T-helper 1 cell (primary cell): ENCODE measurements at places on chromosomes 11 and 22.

GRCh38 chr11:131906963-131907362, 536.5 kb downstream of the NTM start:
- DNase-seq = no peak

DNA sequence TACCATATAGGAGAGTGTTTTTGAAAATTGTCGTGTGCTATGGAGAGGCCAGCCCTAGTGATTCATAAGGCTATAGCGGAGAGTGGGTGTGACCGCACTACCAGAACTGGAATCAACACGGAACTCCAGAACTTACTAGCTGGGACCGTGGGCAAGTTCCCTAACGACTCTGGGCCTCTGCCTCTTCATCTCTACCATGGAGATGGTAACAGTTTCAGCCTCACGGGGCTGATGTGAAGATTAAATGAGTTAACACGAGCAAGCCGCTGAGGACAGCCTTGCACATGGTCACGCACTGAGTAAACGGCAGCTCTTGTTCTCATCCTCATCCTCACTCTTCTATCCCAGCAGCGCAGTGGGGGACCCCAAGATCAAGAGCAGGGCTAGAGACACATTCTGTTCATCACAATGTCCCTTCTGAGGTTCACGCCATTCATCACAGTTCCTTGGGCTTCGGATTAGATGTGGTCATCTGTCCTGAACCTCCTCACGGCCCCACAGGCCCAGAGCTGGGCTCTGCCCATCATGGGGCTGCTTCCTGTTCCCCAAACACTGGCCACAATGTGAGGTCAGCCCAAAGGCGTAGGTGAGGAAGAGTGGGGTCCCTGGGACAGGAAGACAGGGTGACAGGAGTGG, 47.2 kb upstream of the CD5 start:
- DNase-seq = no peak

DNA sequence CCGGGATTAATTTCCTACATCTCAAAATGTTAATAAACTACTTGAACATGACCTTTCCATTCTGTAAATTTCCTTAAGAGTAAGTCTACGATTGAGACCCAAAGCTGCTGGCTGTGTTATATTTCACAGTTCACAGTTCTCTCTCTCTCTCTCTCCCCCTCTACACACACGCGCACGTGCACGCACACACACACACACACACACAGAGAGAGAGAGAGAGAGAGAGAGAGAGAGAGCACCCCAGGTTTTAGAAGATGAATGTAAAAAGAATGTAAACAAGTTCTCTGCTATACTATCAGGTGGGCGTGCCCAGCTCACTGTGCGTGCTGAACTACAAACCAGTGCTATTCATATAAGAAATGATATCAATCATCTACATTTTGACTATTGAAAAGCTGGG, 3.3 kb downstream of the BDNF start:
- no peak for DNase-seq

DNA sequence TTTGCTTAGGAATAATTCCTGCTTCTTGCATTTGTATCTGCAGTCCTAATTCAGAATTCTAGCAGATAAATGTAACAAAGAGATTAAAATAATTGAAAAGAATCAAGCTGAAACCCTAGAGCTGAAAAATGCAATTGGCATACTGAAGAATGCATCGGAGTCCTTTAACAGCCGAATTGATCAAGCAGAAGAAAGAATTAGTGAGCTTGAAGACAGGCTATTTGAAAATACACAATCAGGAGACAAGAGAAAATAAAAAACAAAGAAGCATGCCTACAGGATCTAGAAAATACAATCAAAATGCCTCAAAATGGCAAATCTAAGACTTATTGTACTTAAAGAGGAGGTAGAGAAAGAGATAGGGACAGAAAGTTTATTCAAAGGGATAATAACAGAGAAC, 8.2 kb downstream of the TREH start:
- no peak for DNase-seq

- DNase-seq = no peak
Measured at GRCh38 chr22:23237201-23237798, 57.0 kb downstream of the BCR start.

DNA sequence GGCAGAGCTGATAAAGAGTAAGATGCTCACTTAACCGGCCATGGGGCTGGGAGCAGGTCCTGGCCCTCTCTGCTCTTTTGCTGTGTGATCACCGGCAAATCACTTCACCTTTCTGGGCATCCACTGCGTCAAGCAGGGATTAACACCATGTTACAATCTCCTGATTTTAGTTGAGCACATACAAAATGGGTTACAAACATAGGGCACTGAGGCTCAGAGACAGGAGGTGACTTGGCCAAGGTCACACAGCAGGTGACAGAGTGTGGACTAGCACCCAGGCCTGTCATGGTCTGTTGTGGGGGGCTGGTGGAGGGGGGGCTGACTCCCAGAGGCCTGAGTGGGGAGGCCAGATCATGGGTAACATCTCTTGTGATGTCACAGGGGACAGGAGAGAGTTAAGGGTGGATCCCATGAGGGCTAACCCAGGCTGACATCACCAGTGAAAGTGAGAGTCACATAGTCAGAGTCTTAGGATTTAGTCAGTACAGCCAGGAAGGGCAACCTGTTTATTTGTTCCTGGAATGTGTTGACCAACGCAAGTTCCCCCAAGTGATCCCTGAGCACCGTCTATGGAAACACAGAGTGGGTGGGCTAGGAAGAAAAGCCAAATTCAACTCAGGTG, 27.8 kb downstream of the GDPD5 start:
- no peak for DNase-seq

DNA sequence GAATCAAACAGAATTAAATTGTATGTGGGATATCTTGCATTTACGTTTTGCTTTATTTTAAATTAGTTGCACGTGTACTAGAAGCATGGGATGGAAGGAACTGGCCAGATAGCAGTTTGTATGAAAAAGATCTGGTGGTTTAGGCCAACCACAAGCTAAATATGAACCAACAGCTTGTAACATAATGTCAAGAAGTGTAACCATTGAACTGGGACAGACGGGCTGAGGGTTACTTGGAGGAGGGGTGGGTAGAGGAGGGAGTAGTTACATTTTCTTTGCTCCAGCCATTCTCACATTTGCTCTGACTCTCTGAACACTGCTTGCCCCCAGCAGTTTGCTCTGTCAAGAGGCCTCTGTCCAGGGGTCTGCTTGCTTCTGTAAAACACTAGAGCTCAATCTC, 31.7 kb upstream of the CXCR5 start:
- DNase-seq = no peak

GRCh38 chr11:58905011-58905720, 34.1 kb upstream of the GLYATL1 start:
- DNase-seq = no peak

- no peak for DNase-seq
Measured at GRCh38 chr22:20264614-20265452, 3.3 kb downstream of the RTN4R start.

DNA sequence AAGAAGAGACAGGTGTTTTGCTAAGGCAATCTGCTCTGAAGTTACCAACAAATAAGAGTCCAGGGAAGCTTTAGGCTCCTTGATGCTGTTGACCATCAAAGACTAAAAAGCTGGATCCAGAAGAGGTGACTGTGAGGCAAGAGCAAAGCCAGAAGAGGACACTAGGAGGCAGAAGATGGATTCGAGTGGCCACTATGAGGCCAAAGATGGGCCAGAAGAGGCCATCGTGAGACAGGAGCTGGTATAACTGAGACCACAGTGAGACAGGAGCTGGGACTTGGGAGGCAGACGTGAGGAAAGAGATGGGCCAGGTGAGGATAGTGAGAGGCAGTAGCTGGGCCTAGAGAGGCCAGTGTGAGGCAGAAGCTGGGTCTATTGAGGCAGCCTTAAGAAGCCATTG, 37.7 kb downstream of the OR4C45 start:
- no peak for DNase-seq

- DNase-seq = no peak
Measured at GRCh38 chr11:5243816-5244180, 5.9 kb downstream of the HBG1 start.

DNA sequence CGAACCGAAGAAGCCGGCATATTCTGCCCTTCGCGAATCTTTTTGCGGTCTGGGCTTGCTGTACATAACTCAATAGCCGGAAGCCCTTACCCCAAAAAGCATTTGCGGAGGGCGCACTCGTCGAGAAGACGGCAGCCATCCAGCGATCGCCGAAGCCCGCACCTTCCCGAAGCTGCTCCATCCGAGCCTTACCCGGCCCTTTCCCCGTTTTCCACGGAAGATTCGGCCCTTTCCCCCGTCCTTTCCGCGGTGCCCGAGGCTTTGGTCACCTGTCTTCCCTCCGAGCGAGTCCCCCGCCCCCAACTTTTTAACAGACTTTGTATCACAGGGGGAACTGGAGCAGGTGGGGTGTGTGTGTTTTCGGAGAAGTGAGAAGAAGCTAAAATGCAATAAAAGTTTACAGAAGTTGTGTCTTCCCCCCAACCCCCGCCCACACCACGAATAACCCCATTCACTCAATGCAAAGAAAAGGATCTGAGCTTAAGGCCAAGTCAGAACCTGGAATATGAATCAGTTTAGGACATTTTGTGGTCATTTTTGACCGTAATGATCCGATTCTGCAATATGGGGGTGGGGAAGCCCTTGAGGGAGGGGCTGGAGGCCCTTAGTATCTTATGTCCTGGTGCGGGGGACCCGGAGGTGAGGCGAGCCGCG, 99.0 kb upstream of the HSD17B12 start:
- DNase-seq = no peak

- DNase-seq = peak; percentile 40
Measured at GRCh38 chr11:124799348-124800225, 619 bp downstream of the MSANTD2 start.

DNA sequence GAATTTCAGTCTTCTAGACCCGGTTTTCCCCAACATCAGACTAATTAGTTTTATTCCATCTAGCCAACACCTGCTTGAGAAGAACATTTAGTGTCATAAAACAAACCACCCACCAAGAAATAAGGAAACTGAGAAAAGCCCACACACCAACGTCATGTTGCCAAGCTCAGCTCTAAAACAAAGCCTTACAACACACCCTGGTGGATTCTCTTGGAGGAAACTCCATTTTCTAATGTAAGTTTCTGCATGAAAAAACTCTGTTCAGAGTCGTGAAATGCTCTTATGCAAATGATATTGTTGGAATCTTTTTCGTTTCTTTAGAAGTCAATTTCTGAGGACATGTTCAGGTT, 105.0 kb upstream of the RAG2 start:
- no peak for DNase-seq

GRCh38 chr22:42891696-42892095, 34.6 kb upstream of the ARFGAP3 start:
- DNase-seq = no peak

DNA sequence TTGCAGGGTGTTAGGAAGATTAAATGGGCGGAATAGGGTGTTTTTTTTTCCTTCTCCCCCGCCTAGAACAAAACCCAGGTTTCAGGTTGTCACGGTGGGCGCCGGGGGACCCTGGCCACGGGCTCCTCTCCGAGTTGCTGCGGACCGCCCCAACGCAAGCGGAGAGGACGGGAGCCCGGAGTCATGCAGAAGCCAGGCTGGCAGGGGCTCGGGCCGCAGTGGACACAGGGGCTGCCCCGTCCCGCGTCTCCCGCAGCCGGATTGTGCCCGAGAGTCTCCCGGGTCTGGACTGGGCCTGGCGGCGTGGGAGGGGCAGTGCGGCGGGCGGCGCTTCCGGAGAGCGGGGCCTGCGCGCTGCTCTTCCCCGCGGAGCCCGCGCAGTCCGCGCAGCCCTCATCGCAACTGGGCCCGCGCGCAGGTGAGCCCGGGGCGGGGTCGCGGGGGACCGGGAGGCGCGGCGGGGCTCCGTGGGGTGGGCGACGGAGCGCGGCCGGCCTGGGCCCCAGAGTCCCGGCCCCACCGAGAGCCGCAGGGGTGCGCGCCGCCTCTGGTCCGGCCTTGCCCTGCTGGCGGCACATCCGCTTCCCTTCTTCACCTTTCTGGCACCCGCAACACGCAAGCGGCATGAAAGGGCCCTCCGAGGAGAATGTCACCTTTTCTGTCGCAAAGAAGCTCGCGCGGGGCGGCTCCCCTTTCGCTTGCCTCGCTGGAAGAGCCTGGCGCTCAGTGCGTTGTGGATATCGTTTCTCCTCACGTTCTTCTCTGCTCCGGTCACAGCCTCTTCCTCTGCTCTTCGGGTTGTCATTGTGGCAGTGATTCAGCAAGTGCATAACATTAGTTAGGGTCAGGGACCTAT, at the start of gene TIRAP:
TSS of gene TIRAP (plus strand) at position 358 of the 856 bp plus-strand sequence. CDS start 7,802 bp downstream, outside the sequence.
- peak; percentile 34 for DNase-seq

DNA sequence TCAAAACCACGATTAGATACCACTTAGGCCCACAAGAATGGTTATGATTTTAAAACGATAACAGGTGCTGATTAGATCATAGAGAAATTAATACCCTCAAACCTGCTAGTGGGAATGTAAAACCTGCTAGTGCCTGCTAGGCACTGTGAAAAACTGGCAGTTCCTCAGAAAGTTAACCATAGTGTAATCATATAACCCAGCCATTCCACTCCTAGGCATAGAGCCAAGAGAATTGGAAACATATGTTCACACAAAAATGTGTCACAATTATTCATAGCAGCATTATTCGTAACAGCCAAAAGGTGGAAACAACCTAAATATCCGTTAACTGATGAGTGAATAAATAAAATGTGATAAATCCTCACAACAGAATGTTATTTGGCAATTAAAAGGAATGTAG, 122.2 kb upstream of the SYN3 start:
- DNase-seq = no peak

GRCh38 chr22:29997107-29997506, 83.2 kb upstream of the HORMAD2 start:
- no peak for DNase-seq

GRCh38 chr22:34800260-34800980, 265.5 kb upstream of the ISX start:
- DNase-seq = no peak

- DNase-seq = no peak
Measured at GRCh38 chr11:61654397-61654829, 25.8 kb upstream of the DAGLA start.

DNA sequence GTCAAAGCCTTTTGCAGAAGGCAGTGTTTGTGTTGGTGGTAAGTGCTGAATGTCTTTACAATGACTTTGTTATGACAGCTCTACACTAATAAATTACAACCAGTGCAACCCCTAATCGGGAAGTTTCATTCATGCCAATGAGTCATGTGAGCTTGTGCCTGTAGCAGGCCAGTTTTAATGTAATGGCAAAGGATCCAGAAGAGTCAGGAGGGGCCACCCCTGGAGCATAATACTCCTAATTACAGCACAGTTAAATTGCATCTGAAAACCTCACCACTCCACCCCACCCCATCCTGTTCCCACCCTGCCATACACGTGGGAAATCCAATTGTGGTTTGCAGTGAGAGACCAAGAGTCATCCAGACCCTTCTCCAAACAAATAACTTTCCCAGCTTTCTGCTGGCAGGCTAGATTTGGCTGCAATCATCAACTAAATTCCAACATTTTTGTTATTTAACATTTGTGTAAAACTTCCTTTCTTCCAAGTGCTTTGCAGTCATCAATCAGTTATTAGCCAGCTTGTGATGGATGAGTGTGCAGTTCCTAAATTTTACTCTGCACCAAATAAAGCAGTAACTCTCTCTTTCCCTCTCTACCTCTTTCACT, 277.3 kb upstream of the FAT3 start:
- no peak for DNase-seq

GRCh38 chr22:19923914-19924513, 17.6 kb upstream of the COMT start:
- DNase-seq = no peak

GRCh38 chr22:47187176-47187957, 424.9 kb downstream of the TBC1D22A start:
- no peak for DNase-seq
